ENCODE measurements at places on chromosomes 1 and 21.

- no peak for DNase-seq
Observed at GRCh38 chr1:51303315-51303714, 27.0 kb downstream of the TTC39A start.

- no peak for DNase-seq
Observed at GRCh38 chr1:162728573-162728972, 61.9 kb upstream of the HSD17B7 start.

- DNase-seq, result peak; percentile 66
Observed at GRCh38 chr1:93437976-93438605, 9.8 kb upstream of the FNBP1L start.

GRCh38 chr21:41766883-41767605 is at the start of gene RIPK4:
Gene RIPK4, minus strand, starts transcription at chr21:41767052. Its CDS starts 11 bp downstream, at chr21:41767041.
- no peak for DNase-seq

DNA sequence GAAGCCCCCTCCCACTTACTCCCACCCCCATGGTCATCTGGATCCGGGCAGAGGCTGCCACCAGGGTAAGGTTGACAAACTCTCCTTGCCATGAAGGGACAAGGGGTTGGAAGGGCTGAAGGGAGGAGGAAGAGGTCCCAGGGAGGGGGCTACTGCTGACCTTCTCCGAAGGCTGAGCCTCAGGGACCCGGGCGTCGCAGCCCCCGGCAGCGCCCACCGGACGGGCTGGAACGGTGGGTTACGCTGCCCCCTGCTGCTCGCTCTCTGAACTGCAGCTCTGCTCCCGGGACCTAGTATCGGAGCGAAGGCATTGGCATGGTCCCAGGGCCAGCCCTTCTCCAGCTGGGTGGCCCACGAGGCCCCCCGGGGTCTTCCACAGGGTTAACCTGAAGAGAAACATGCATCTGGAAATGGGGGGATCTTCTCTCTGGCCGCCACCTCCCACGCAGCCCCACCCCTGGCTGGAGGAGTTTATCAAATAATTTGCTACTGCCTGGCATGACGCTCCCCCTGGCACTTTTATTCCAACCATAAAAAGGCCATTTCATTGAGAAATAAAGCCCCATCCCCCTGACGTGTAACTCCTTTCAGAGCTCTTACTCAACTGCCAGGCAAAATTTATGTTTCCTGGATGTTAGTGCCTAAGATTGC is 70.4 kb upstream of the TARDBP start:
- no peak for DNase-seq

GRCh38 chr1:19274636-19275035 is 13.9 kb downstream of the AKR7A3 start:
- DNase-seq, result no peak

DNA sequence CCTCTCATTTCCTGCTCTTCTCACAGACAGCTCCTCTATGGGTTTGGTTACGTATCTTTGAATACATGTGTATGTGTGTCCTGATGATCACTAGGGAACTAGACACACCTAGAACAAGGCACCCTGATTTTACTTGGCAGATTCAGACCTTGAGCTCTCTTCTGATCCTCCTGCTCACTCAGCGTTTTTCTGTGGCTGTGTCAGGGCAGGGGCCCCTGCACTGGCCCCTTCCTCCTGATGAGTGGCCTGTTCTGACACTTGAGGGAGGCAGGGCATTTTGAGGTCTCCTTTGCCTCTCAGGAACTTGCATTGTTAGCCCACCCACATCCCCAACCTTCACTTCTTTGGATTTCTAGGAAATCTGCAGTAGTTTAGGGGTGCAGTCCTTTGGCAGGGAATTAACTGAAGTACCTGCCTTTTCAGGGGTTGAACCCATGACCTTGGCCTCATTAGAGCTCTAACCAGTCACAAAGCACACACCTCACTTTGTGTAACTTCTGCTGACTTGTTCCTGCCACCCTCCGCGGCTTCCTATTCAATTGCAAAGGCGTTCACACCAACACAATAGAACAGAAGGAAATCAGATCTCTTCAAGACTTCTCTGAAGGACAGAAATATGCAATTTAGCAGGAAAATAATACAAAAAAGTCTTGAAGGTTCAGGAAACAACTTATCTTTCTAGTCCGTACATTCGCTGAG is 8.8 kb downstream of the SMYD2 start:
- DNase-seq, result no peak

DNA sequence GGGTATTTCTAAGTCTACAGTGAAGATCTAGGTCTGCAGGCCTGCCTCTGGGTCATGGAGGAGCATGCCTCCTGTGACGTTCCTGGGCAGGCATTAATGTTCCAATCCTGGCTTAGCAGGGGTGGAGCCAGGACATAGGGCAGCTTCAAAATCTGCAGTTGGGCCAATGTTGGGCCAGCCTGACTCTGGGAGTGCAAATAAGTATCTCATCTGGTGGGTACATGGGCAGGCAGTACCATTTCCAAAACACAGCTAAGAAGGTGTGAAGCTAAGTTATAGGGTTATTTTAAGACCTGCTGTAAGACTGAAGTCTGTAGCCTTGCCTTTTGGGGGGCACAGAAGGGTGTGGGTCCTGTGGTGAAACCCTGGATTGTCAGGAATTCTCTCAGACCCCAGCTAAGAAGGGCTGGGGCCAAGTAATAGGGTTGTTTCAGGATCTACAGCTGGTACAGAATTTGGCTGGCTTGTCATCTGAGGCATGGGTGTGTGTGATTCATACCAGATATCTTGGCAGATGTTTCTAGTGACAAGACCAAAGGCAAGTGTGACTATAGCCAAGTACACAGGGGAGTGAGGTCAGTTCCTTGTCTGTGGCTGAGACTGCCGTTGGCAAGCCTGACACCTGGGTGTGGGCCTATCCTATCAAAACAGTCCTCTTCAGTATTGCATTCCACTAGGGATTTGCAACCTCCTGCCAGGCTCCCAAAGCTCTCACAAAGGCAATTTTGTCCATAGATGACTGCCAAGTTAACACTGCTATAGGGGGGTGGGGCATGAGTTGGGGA is 468.7 kb upstream of the B3GALT2 start:
- DNase-seq, result peak; percentile 91

GRCh38 chr1:69947837-69948236 is 257.5 kb downstream of the LRRC40 start:
- no peak for DNase-seq

- DNase-seq, result no peak
Observed at GRCh38 chr1:94383966-94384408, 34.2 kb upstream of the ABCD3 start.

DNA sequence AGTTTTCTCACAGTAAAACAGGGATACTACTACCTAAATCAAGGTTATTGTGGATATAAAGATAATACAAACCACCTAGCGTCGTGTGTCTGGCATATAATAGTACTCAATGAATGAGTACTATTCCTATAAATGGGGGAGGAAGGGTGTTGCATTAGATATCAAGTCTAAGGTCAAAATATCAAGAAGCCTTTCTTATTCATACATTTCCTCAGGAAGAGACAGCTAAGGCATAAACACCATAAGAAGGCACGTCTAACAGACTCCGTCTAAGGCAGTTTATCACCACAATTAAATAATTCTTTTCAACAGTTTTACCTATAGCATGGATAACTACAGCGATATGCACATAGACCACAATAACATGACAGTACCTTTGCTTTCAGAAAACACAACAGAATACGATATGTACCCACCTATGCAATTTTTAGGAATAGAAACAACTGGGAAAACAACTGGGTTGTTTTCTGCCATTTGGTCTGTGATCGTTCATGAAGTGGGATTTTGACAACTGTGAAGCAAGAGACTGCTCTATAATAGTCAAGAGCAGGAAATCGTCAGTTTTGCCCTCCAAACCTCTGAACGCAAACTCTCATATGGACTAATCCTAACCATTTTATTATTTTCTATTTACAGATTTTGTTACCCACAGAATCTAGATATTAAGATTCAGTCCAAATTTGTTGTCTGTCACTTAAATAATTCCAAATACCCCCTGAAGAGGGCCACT is 53.1 kb downstream of the HNRNPR start:
- DNase-seq, result no peak

- no peak for DNase-seq
Observed at GRCh38 chr1:211210965-211211364, 48.2 kb upstream of the RCOR3 start.

DNA sequence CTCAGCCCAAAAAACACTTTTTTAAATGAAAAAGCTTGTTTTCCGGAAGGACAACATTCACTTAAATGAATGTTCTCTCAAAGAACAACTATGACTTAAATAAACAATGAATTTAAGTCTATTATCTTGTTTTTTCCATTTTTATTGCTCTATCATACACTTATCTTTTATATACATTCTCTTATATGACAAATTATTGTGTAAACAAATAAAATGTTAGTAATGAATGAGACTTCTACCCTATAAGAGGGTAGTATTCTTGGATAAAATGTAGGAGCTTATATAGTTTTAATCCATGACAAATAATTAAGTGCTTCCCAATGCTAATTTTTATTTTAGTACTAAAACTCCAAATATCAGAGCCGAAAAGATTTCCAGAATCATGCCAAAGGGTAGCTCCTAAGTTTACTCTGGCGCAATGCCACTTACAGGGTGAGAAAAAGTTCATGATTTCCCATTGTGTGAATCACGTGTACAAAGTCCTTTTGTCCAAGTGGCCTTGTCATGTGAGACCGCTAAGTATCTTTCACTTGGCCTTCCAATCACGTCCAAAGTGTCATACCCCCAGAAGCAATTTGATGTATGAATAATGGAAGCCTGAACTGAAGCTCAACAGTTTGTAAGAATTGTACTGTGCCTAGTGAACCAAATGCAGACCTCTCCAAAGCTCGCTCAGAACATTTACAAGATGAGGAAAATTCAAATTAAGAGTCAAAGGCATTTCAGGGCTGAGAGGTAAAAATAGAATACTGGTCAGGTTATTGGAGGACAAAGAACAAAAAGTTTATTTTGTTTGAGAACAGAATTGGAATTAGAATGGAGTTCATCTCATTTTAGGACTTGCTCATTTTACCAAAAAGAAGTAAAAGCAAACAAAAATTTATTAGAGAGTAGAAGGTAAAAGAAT is 56.6 kb upstream of the C1orf21 start:
- no peak for DNase-seq

- no peak for DNase-seq
Observed at GRCh38 chr1:221442056-221442455, 299.8 kb downstream of the DUSP10 start.

DNA sequence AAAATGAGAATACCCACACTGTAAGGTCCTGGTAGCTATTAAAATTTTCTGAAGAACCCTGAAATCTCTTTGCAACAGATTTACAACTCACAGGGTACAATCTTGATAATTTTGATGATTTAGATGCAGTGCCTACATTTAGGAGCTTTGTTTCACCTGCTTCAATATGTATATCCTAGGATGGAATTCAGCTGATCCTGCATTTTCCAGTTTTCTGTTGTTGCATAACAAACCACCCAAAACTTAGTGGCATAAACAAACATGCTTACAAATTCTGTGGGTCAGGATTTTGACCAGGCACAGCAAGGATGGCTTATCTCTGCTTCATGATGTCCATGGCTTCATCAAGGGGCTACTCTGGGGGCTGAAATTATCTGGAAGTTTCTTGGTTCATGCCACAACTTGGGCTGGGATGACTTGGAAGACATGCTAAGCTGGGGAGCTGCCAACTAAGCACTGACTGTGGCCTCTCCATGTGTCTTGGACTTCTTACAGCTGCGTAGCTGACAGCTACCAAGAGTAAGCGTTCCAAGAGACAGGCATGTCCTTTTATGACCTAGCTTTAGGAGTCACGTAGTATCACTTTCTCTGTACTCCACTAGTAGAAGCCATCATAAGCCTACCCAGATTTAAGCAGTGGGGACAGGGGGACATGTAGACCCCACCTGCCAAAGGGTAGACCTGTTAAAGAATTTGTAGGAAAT is 108.5 kb downstream of the CACHD1 start:
- no peak for DNase-seq

- DNase-seq, result peak; percentile 33
Observed at GRCh38 chr1:112718691-112719418, 3.7 kb upstream of the PPM1J start.

DNA sequence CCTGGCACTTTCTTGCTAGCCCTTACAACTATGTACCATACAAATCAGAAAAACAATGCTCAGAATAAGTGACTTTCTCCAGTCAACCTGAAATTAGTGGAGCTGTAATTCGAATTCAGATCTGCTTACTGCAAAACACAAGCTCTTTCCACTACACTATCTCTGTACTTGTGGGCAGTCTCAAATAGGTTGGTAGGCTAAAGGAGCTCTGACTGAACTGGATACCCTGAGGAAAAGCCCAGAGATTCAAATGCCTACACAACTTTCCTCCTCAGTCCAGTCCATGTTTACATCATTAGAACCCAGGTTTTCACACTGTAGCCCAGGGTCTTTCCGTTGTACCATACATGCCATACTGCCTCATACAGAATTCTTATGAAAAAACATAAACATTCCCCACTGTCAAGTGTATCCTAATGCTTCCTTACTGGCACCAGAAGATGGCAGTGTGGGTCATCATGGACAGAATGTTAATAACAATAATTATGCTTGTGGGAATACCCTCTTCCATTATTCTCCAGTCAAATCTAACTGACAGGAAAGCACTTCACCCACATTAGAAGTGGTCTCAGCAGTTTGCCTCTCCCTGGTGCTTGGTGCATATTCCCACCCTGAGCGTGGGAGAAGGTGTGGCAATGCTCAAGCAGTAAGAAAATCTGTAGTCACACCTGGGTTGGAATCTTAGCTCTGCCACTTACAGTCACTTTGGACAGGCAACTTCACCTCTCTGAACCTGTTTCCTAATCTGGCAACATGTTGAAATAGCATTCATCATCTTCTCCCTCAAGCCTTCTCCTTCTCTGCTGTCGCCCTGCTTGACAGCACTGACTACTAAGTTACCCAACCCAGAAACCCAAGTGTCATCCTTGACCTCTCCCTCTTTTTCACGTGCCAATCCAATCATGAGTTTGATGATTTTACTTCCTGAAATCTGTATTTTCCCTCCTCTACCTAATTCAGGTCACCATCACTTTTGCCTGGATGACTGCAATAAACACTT is 14.4 kb upstream of the ZFYVE9 start:
- peak; percentile 53 for DNase-seq

GRCh38 chr1:106378261-106378660 is 678.2 kb upstream of the PRMT6 start:
- DNase-seq, result no peak

- DNase-seq, result peak; percentile 28
Observed at GRCh38 chr1:222769971-222770620, 33.1 kb downstream of the FAM177B start.

GRCh38 chr1:15948091-15948591 is 27.8 kb downstream of the ZBTB17 start:
- DNase-seq, result no peak

DNA sequence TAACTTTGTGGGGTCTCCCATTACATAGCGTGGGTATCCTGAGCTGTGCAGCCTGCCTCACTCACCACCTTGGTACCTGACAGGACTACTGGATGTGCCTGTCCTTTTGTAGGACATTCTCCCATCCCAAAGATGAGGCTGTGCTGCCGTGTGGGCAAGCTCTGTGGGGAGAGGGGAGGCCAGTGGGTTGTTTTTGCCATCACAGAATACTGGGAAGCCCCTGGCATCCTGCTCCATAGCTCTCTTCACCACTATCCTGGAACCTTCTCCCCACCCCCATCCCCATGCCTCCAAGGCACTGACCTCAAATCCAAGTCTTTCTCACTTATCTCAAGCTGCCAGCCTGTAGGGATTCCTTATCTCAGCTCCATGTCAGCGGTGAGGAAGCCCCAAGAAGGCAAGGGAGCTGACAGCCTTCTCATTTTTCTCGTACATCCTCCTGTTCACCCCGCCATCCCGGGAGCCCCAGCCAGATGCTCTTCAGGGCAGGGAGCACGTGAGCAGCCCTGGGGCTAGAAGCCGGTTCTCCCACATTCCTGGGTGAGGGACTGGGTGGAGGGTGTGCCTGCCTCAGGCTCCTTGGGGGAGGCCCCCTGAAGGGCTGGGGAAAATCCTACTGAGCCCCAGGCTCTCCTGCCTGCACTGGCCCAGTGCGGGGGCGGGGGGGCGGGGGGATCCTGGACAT is 2.4 kb upstream of the ELF3 start:
- no peak for DNase-seq

All from NCI-H446 treated with DMSO at 0.1 percent for 48 hours (cell line).